ENCODE measurements at places on chromosomes 11 and 22. TPM values are rescaled to one million over a fixed set of nuclear protein-coding genes. Genes with fewer than 3 reads are reported as not detected.

ISX gene
- not detected for total RNA-seq

KRTAP5-9 gene
- not detected for total RNA-seq

H19 gene
- 217 TPM for total RNA-seq

TMEM191B gene
- 2.4 TPM for total RNA-seq

USP2 gene
- 0.06 TPM for total RNA-seq

ZNF280B gene
- total RNA-seq = 0.88 TPM

GAL gene
- total RNA-seq = 0.19 TPM

HTR3B gene
- not detected for total RNA-seq

SMTNL1 gene
- total RNA-seq = not detected
